ENCODE measurements at places on chromosomes 3 and 15.
A peak's percentile ranks its signal among the peaks of the same experiment; 100 is the strongest.

- no peak for DNase-seq
These were observed 67.7 kb downstream of the ARHGEF26 start for GRCh38 chr3:154188846-154189245.

DNA sequence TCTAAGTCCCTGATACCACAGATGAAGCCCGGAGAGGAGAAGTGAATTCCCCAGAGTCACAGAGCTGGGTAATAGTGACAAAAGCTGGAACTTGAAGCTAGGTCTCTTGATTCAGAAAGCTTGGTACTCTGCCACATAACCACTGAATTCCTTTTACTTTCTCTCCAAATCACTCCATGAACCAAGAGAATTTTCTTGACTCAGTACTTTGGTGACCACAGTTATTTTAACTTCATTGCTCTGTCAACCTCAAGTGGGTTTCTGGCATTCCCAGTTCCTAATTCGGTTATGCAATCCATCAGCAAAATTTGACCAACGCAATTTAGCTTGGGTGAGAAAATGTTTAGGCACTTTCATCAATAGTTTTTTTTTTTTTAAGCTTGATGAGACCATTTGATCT lies 61.0 kb upstream of the PPARG start:
- DNase-seq: no peak

- DNase-seq: no peak
These were observed 280.8 kb upstream of the UBE2E2 start for GRCh38 chr3:22922317-22922716.

- no peak for DNase-seq
These were observed 192.1 kb downstream of the CBLB start for GRCh38 chr3:105676621-105677300.

- no peak for DNase-seq
These were observed 5.2 kb downstream of the ESYT3 start for GRCh38 chr3:138439646-138440045.

GRCh38 chr3:170560717-170561382 lies 25.0 kb downstream of the SLC7A14 start:
- DNase-seq: no peak

GRCh38 chr3:94089126-94089525 lies 26.3 kb downstream of the NSUN3 start:
- no peak for DNase-seq

DNA sequence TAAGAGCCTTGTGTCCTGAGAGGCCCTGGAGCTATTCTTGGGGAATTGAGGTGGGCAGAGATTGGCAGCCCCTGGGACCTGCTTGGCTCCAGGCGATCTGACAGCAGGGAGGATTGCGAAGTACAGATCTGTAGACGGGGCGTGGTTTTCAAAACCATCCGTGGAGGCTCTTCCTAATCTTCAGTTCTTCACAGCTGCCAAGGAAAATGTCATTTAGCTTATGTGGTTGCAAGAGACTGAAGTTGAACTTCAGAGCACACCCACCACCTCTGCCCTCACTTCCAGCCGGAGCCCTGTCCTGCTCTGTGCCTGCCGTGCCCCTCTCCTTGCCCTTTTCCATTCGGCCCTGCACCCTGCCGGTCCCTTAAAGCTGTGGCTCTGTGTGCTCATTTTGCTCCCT lies 12.9 kb downstream of the NISCH start:
- no peak for DNase-seq

DNA sequence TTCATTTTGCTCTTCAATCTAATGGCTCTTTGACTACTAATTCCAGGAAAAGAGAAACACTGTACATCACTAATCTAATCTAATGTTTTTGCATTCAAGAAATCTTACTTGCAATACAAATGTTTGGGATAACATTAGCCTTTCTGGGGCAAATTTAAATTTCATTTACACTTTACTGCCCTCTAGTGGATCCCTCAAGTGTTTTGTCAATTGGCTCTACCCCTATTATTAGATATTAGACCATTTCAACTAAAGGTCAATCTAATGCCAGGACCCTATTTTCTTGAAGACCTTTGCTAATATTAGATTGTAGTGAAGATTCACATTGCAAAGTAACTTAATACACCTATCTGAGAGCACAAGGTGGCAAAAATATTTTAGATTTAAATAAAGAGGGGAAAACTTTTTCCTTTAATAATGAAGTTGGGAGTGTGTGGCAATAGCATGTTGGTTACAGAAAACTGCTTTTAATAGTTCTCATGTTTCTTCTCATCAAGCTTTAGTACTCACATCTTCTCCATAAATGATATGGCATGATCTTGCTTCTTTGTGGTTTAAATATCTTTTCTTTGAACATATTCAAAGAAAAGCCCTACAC lies 5.0 kb downstream of the C2CD4A start:
- DNase-seq: no peak

GRCh38 chr3:38579551-38580449 lies 69.7 kb downstream of the SCN5A start:
- no peak for DNase-seq

GRCh38 chr3:64353226-64353625 lies 128.0 kb upstream of the PRICKLE2 start:
- no peak for DNase-seq

- no peak for DNase-seq
These were observed 181.9 kb upstream of the KBTBD8 start for GRCh38 chr3:66816090-66816761.

DNA sequence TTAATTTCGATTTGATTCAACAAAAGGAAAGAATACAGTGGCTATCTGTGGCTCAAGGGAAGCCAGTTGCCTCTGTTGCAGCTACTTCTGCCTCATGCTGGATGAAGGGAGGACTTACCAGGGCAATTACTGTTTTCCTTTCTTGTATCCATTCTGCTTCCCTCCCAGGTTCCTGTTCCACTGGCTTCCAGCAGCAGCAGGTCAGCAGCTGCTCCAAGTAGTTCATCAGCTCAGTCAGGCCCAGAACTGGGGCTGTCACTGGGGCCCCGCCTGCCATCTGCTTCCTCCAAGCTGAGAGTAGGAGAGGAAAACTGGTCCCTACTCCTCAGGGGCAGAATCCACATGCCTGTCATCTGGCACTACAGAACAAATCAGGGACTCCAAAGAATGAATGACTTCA lies 48.6 kb upstream of the ULK4 start:
- no peak for DNase-seq

GRCh38 chr3:190000861-190001196 lies 119.9 kb downstream of the P3H2 start:
- DNase-seq: no peak

- no peak for DNase-seq
These were observed 93.1 kb upstream of the ZBED2 start for GRCh38 chr3:111688190-111688800.

DNA sequence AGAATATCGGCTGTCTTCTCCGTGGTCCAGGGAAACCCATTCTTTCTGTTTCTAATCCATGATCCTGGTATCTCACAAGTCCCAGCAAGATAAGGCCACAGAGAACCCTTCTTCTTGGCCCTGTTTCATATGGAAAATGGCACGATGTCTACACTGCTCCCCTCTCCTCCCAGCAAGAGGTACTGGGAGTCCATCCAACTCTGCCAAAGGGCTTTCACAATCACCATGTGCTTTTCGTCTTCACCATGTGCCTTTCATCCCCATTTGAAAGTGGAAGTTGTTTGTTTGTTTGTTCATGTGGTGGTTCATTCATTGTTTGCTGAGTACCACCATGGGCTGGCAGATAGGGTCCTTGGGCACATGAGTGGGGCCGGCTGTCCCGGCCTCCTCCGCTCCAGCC lies 5.5 kb downstream of the ITIH3 start:
- no peak for DNase-seq

DNA sequence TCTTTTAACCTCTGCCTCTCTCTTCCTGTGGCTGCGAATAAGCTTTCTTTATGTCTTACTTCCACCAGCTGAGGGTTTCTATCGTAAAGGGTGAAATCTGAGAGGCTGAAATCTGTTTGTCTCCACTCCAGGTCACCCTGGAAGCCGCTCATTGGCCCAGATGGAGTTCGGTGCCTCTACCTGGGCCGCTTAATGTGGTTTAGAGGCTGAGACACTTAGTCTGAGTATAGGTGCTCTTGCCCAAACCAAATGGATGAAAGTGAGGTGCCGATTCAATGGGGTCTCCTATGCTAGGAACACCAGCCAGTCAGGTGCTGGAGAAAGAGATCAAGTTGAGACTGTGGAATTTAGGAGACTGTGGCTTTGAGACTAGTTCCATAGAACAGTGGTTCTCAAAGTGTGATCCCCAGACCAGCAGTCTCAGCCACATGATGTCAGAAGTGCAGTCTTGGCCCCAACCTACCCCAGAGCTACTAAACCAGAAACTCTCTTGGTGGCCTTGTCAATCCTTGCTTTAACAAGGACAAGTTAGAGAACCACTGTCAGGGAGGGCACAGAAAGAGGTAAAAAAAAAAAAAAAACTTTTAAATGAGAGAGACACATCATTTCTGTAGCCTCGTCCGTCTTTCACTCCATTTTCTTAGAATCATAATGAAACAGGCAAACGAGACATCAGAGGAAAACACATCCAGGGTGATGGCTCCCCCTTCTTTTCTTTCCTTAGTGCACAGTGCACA lies 54.9 kb upstream of the CCR2 start:
- no peak for DNase-seq

DNA sequence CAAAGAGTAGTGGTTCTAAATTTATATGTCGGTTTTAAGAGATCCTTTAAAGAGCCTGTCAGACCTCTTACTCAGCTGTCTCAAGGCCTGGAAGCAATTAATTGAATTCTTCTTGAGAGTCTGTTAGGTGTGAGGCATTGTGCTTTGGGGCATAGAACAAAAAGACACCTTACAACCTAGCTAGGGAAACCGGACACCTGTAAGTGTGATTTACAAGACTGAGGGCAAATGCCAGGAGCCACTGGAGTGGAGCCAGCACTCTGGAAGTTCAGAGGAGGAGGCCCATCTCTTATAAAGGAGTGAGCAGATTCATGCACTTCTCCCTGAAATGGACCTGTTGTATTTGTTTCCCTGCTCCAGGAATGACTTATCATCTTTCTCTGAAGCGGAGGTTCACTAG lies 97.7 kb upstream of the NUDT16 start:
- no peak for DNase-seq

DNA sequence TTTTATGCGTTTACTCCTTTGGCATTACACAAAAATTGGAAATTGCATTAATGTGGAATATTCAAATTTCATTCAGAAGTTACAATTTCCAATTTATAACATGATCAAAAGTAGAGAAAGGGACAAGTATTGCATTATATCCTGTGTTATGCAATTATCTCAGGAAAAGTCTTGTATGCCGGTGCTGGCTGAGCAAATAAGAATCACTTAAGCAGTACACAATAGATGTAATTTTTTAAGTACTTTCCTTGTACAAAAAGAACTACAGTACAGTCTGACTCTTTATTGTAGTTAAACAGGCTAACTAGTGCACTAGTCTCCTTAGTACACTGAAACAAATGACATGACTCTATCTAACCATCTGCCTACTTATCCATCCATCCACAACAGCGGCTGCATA lies 493.2 kb upstream of the KCNMB2 start:
- no peak for DNase-seq

DNA sequence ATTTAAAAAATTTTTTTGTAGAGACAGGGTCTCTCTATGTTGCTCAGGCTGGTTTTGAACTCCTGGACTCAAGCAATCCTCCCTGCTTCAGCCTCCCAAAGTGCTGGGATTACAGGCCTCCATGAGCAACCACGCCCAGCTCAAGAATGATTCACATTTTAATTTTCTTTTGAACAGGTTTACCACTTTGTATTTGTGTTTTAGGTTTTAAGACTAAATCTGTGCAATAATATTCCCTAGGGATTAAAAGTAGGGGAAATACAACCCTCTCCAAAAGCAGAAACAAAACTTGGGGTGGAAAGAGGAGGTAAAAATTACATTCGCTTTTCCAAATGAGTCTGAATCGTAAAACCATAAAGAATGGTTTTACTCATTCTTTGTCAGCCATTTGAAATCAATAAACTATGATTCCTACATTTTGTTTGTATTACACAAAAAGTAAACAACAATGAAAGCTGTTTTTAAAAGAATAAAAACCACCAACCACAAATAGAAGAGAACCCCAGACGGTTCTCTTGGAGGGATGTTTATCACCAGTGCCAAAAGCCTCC lies 37.8 kb downstream of the SLC24A1 start:
- no peak for DNase-seq

- no peak for DNase-seq
These were observed 446.4 kb upstream of the CFAP20DC start for GRCh38 chr3:59496250-59496649.

- DNase-seq: peak; percentile 44
These were observed 120.9 kb upstream of the ZBED2 start for GRCh38 chr3:111715911-111716523.

GRCh38 chr3:126313580-126314304 lies 43.5 kb downstream of the KLF15 start:
- no peak for DNase-seq

DNA sequence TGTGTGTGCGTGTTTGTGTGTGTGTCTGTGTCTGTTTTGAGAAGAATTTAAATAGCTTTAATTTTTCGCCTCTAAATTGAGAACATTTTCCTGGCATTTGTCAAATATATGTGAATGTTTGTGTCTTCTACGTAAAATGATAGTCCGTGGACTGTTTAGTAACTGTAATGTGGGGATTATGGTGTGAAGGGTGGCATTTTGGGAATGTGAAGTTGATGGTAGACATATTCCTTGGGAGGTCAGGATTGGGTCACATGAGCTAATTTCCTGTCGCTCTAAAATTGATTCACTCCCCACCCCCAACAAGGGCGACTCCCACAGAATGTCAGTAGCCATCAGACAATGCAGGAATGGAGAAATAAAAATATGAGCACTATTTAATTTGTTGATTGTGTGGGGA lies 107.3 kb downstream of the ITPR1 start:
- DNase-seq: no peak

DNA sequence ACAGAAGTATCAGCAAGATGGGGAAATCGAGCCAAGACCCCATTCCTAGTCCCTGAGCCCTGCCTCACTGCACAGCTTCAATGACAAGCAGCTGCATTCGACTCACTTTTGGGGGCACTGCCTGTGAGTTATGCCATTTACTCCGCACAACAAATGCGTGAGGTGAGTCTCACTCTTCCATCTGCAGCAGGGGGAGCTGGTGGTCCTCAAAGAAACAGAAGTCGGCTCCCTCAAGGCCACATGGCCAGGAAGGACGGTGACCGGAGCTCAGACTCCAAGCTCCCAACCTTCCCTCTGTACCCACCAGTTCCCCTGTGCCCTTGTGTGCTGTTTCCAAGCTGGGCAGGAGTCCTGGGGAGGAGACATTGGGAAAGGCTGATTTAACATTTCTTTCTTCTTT lies 127.7 kb upstream of the IQSEC1 start:
- no peak for DNase-seq

DNA sequence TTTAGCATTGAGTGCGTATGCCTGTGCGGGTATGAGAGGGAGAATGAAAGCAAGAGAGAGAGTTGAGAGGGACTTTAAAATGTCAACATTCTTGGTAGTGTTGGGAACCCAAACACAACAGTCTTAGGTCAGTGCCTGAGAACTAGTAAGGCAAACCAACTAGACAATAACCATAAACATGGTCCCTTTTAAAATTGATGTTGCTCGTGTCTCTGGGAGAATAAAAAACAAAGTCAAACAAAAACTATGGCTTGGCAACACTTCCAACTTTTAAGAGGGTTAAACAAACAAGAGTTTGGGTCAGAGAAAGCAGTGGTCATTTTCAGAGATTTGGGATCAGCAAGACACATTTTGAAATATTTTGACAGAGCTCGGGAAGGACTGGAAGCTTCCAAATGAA lies 146.7 kb upstream of the THBS1 start:
- DNase-seq: no peak

GRCh38 chr3:13415236-13415986 lies 4.7 kb downstream of the NUP210 start:
- DNase-seq: no peak
